WERI-Rb-1 (cell line): ENCODE measurements at places on chromosomes 12 and 14.

DNA sequence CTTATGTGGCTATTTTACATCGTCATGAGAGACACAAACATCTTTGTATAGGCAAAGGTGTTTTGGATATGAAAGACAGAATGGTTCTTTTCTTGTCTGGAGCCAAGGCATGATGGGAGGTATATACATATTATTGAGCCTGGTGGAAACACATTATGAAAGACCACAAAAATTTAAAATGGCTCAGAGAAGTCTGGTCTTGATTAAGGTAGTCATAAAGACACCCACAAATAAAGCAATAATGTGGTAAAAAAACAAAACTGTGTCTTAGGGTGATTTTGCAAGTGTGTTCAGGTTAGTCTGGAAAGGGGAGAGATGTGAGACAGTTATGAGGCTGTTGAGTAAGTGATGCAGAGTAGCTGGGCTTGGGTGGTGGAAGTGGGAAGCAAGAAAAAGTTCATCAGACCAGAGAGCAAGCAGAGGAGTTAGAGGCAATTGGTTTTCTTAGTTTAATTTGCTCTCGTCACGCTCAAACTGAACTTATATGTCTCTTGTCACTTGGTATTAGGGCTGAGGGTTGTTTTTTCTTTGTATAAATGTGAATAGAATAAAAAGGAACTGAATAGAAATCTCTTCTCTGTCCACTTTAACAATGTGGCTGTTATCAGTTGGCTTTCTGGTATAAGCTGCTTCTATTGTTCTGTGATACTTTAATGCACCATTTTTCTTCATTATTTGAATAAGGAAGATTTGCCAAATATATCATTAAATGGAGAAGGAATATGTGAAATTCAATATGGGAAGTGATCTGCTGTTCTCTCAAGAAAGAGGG is 115.0 kb downstream of the AKAP6 start:
- DNase-seq = no peak

DNA sequence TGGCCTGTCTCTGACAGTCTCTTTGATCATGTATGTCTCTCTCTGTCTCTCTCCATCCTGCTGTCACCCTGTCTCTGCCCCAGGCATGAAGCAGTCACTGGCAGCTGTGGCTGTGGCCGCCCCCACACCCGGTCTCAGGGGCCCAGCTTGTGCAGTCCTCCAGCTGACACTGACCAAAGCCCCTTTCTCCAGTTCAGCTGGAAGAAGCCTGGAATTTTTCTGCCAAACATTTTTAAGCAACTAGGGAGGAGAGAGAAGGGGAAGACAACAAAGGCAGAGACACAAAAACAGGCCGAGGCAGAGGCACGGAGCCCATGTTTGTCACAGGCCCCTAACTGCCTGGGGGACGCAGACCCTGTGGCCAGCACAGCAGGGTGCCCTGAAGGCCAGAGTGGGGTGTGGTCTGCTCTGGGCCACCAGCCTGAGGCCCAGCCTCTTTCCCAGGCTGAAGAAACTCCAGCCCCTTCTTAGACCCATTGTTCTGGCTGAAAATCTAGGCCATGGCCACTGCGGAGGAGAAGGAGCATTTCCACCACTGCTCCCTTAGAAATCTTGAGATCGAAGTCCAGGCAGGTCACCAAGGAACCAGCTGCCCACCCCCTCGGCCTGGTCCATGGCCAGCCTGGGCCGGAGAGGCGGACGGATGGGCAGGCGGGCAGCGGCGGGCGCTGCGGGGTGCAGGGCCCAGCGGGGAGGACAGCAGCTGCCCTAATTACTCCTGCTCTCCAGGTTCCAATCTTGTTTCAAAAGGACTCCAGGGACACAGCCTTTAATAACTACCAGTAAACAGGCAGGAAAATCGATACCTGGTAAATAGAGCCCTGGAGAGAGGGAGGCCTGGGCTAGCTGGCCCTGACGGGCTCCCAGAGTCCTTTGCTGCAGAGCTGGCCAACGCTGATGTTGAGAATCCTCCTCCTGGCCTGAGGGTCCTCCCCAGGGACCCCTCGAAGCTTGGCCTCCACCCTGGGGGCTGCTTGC is 14.9 kb downstream of the DTX1 start:
- DNase-seq = no peak

DNA sequence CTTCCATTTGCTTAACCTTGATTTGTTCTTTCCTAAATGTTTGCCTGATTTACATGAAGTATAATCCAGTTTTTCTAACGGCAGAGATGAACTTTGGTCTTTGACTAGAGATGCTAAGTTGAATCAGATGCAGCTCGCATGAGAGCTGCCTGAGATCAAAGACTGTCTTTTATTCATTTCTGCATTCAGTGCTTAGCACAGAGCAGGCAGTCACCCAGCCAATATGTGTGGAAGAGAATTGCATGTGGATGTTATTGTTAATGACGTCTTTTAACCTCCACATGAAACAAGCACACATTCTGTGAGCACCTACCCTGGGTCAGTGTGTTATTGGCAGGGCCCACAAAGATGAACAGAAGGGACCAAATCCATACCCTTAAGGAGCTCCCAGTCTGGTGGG is 99.2 kb downstream of the SLC5A8 start:
- no peak for DNase-seq

- no peak for DNase-seq
These were observed 3.6 kb upstream of the GPR132 start for GRCh38 chr14:105068818-105069217.

- no peak for DNase-seq
These were observed 737 bp upstream of the TEX52 start for GRCh38 chr12:2857576-2857975.

- no peak for DNase-seq
These were observed 15.3 kb downstream of the TAOK3 start for GRCh38 chr12:118357257-118358007.

DNA sequence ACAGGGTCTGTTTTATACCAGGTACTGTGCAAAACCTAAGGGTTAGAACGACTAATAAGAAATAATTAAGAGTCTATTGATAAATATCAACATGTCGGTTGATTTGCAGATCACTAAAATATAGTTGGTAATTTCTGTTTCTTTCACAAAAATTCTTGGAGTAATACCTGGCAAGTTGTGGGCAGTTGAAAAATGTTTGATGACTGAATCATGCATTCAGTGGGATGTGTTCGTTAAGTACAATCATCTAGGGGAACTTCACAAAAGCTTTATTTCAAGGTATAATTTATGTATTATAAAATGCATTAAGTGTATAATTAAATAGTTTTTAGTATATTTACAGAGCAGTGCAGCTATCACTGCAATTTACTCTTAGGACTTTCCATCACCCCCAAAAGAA is 120.0 kb downstream of the KCNA5 start:
- no peak for DNase-seq

GRCh38 chr12:49188201-49188915 is 522 bp downstream of the TUBA1A start:
- peak; percentile 62 for DNase-seq

- no peak for DNase-seq
These were observed 214.3 kb downstream of the KIF26A start for GRCh38 chr14:104352493-104353220.

DNA sequence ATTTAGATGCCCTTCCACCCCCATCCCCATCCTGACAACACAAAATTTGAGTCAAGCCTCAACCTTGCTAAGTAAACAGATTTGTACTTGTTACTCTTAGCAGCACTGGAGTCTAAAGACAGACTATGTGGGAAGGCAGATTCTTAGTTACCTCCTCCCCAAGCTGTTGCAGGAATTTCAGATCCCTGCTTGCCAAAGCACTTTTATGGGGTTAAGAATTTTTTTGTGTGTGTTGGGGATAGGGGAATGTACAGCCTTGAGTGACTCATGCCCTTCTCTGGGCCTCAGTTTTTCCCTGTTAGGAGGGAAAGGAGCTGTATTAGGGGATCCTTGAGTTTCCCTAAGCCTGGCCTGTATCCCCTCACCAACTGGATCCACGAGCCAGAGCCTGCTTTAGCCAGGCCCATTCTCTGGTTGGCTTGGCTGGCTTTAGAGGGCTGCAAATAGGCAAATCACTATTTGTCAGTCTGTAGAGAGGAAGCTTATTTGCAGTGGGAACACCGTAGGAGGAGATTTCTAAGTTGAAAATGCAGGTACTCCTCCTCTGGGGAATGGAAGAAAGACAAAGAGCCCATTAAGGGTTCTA is 27.7 kb upstream of the RNU6-8 start:
- DNase-seq = no peak

DNA sequence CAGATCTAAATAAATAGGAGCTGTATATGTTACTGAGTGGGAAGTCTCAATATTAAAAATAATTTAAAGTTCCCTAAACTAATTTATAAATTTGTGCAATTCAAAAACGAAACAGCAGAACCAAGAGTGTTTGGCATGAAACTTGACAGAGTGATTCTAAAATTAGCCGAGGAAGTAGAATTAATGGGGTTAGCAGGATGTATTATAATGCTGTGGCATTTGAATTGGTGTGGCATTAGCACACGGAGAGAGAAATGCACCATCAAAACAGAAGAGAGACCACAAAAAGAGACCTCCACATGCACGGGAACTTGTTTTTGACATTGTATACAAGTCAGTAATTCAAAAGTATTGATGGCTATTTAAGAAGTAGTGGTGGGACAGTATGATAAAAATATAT is 366.0 kb upstream of the RGS6 start:
- no peak for DNase-seq

- peak; percentile 62 for DNase-seq
These were observed 7.6 kb upstream of the AEBP2 start for GRCh38 chr12:19431407-19432308.

DNA sequence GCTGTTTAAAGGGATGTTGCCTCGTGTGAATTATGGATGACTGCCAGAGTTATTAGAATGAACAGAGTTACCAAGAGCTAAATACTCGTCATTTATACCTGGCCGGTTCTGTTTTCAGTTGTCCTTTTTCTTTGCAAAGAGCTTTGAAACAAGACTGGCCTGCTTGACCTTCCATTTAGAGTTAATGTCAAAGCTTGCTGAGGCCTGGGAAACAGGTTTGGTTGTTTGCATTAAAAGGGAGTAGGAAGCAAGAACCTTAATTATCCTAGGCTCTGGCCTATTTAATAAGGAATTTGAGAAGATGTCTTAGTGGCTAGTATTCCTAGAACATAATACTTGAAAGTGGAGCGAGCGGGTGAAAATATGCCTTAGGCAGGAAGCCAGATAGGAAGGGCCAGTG is 233.3 kb downstream of the CACNA1C start:
- DNase-seq = no peak

GRCh38 chr12:122987086-122987951 is 6.8 kb downstream of the ARL6IP4 start:
- DNase-seq = no peak

GRCh38 chr14:102050625-102051024 is 36.2 kb downstream of the HSP90AA1 start:
- no peak for DNase-seq

DNA sequence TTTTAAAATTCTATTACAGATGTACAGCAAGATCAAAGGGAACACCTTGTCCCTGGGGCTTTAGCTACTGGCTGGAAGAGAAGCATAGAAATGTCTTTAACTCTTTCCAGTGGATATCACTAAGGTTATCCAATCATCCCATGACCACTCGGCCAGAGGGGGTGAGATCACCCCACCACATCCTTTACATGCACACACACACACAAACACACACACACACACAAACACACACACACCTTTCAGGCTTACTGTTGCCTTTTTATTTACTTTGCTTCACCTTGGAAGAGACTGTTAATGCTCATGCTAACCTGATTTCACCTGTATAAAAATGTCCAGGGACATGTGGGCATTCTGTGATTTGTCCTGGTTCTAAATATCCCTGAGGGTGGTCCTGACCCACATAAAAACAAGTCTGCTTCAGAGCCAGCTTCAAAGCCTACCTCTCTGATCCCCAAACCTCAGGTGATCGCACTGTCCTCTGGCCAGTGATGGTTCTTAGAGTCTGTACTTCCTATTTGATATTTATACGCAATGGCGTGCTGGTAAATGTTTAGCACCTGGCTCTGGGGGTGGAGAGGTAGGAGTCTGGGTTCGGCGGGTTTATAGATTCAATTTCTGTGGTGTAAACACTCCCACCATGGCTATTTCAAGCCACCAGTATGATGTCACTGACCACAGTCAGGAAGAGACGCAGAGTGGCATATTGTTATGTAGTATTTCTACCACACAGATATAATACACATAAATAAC is 166.1 kb upstream of the EEA1 start:
- no peak for DNase-seq
